Substantia nigra (tissue), 51 donors: ENCODE measurements at places on chromosomes 3 and 15.

- DNase-seq = no peak
These were observed 10.2 kb upstream of the SLC6A6 start for GRCh38 chr3:14392231-14392630.

DNA sequence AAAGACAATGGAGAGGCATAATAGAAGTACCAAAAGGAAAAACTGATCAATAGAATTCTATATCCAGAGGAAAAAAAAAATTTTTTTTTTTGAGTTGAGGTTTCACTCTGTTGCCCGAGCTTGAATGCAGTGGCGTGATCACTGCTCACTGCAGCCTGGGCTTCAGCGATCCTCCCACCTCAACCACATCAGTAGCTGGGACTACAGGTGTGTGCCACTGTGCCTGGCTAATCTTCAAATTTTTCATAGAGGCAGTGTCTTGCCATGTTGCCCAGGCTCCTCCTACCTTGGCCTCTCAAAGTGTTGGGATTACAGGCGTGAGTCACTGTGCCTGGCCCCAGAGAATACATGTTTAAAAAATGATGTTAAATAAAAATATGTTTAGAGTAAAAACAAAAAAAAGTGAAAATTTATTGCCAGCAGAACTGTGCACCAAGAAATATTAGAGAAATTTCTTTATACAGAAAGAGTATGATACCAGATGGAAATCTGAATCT is 154.3 kb upstream of the ZBTB20 start:
- DNase-seq = no peak

DNA sequence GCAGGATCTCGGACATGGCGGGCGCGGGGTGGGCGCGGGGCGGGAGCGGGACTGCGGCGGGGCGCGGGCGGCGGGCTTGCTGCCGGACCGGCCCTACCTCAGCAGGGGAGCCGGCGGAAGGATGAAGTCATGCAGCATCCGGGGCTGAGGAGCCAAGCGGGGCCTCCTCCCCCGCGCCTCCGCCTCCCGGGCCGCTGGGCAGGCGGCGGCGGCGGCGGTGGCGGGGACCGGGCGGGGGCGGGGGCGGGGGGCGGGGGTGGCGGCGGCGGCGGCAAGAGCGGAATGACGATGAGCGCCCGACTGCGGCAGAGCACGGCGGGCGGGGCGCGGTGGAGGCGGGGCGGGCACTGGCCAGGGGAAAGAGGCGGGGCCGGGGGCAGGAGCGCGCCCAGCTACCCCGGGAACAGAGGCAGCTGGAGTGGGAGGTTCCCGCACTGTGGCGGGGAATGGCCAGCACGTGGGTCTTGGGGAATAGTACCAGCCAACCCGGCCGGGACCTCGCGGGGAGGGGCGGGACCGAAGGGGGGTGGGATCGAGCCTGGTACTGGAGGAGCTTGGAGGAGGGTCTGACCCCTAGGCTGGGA is at the start of gene CAMK2N2:
TSS of gene CAMK2N2 (minus strand) at position 284 of the 584 bp plus-strand sequence. CDS start at position 16, 268 bp downstream.
- DNase-seq = peak; percentile 41

- no peak for DNase-seq
These were observed 165.3 kb downstream of the CHSY1 start for GRCh38 chr15:101086394-101087171.

- DNase-seq = no peak
These were observed 96.7 kb downstream of the SMARCC1 start for GRCh38 chr3:47685037-47685436.

GRCh38 chr3:194494951-194495374 is 8.2 kb upstream of the ATP13A3 start:
- no peak for DNase-seq

DNA sequence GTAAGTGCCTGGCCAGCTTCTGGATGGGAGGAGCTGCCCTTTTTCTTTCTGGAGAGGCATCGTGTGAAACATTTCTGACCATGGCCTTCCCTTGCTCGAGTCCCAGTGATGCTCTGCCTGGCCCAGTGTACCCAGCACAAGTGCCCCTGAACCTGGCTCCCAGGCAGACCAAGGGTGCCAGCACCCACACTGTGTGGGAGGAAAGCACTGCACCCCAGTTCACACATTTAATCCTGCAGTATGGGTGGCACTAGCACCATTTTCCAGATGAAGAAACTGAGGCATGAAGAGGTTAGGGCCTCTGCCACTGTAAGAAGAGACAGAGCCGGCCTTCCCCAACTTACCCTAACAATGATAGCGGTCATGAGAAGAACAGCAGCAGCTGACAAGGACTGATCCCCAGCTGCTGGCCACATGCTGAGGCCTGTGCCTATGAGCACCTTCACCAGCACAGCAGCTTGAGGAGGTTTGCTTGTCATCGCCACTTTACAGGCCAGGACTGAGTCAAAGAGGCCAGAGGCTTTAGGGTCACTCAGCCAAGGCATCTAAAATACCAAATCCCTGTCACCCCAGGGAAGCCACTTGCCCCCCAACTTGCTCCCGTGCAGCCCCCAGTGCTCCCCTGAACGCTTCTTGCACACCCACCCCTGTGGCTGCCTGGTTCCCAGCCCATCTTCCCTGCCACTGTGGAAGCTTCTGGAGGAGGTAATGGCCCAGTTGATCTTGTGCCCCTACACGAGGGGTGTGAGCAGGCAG is 15.0 kb downstream of the PRR23E start:
- DNase-seq = no peak

- no peak for DNase-seq
These were observed 364.5 kb downstream of the MAGI1 start for GRCh38 chr3:65674226-65674625.

GRCh38 chr15:90072978-90073640 is 29.2 kb downstream of the IDH2 start:
- DNase-seq = no peak

GRCh38 chr15:68326711-68327354 is 49.3 kb downstream of the FEM1B start:
- DNase-seq = no peak

- DNase-seq = no peak
These were observed 218.3 kb upstream of the SOX2 start for GRCh38 chr3:181493423-181493822.

GRCh38 chr15:39565851-39566250 is 15.0 kb upstream of the THBS1 start:
- DNase-seq = no peak

GRCh38 chr3:146227486-146227885 is 23.4 kb downstream of the PLSCR4 start:
- no peak for DNase-seq

DNA sequence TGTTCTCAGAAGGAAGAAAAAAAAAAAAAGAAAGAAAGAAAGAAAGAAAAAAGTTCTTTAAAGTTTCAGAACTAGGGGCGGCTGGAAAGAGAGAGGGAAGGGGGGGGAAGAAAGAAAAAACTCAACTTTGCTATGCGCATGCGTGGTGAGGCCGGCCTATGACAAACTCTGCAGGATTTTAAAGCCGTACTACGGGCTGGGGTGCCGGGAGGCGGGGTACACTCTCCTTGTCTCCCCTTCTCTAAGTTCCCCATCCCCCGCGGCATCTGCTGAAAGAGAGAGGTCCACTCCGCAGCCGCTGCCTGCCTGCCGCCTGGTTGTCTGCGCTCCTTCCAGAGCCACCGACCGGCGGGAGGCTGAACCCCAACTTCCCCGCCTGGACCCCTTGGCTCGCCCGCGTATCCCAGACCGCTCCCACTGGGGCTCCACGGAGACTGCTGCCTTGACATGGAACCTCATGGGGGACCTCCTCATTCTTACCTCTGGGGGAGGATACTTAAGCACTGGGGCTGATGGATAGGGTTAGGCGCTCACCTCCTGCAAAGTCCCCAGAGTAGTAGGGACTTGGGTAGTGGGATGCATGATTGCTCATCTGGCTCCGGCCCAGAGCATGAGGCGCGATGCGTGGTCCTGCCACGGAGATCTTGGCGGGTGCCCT is 1.4 kb upstream of the WNT5A start:
- peak; percentile 62 for DNase-seq

GRCh38 chr3:5136919-5137429 is 14.9 kb downstream of the ARL8B start:
- no peak for DNase-seq

GRCh38 chr3:15703346-15703745 is 94.4 kb downstream of the ANKRD28 start:
- no peak for DNase-seq

DNA sequence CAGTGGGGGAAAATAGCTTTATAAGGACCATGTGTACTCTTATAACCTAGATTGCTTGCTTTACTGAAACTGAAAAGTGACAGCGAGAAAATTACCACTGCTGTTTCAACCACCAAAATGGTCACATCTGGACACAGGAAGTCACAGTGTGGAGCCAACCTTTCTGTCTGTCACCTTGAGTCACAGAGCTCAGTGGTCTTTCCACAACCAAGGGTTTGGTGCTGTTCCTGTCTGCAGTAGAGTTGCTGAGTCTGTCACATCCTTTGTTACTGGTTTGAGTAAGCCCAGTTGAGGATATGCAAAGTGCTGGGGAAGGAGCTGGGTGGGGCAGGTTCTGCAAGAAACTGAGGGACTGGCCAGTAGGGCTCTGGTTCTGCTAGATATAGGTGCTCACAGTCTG is 139.1 kb upstream of the EIF1B start:
- DNase-seq = no peak

DNA sequence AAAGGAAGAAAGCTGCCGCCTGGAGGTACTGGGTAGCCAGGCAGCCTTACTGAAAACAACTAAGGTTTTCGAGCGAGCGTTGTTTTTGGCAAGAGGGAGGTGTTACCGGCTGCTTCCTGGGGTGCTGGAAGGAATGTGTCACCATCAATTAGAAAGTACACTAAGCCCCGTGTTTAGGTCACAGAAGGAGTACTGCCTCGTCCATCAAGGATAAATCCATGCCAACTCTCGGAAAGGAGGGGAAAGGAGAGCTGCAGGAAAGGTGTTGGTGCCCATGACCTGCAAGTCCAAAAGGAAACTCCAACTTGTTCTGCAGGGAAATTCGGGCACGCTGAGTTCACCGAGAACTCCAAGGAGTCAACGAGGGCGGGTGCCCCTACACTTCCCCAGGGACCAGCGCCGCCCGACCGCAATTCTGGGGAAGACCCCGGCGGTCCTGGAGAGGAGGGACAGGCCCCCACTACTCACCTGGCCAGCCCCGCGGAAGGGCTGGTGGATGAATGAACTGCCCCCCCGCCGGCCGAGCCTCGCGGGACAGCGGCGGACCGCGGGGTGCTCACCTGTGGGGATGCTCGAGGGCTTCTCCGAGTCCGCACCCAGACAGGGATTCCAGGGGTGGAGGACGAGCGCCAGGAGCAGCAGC is 542 bp downstream of the PLOD2 start:
- peak; percentile 57 for DNase-seq

DNA sequence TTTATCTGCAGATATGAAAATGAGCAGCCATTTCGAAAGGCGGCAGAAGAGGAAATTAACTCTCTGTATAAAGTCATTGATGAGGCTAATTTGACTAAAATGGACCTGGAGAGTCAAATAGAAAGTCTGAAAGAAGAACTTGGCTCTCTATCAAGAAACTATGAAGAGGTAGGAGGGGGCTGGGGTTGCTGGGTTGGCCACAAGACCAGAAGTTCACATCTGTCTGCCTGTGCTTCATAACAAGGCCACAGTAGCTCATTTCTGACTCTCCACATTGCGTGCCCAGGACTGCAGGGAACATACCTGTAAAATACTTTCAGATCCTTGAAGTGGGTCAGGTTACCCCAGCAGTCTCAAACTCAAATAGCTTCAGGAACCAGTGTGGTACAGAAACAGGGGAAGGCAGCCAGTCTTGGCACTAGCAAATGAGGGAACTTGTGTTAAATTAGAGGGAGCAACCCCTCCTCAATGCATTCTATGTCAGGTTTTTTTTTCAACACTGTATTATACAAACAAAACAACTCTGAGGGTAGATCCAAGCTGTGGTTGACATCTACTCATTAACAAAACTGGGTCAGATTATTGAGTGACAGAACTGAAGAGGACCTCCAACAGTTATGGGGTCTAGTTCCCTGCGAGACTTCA is 48.7 kb downstream of the BFSP2 start:
- no peak for DNase-seq

- no peak for DNase-seq
These were observed 562.8 kb downstream of the NR2F2 start for GRCh38 chr15:96893159-96893906.

DNA sequence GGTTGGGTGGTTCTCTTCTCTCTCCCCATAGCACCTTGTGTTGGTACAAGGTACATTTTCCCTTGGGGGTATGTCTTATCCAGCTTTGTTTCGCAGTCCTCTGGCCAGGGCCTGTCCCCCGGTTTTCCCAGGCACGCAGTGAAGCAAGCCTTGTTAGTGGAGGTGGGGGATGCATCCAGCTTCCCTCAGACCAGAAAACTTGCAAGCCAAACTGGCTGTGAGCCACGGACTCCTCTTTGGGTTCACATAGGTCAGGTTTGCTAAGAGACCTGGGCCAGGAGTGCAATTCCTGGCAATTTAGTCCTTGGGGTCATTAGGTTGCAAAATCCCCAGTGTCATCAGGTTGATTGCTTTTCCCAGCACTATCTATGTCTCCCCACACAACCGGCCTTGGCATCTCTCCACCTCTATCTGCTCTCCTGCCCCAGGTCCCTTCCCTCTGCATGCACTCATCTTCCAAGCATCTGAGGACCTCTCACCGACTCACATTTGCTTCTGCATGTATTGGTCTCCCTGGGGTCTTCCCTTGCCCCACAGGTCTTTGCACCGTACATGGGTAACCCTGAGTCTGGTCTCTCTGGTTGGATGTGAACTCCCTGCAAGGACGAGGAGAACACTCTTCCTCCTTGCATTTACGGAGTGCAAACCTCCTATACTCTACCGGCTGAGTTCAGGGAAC is 34.2 kb downstream of the BCL2L10 start:
- DNase-seq = no peak

- no peak for DNase-seq
These were observed 260.9 kb upstream of the HES1 start for GRCh38 chr3:193874997-193875593.

DNA sequence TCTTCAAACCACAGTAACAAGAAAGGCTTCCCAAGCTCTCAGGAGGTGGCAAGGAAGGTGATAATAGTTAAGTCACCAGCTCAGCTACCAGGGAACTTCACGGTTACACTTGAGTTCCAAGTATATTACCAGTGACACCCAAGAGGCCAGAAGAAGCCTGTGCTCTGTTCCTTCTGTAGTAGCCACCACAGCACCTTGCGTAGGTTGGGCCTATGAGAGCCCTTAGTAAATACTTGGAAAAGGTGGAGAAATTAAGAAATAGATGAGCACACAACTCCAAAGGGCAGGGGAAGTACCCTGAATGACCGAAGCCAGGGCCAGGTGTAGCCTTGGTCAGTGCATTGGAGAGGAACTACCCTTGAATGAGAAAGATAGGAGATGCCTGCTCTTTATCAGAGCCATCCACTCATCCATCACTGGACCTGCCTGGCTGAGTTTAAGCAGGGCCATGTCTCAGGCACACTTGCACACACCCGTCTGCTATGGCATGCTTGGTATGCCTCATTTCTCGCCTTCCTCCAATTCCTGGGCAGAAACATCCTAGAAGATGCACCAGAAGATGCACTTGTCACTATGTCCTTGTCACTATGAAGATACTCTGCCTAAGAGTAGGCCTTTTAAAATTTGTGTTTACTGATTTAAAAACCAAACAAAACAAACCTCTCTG is 32.6 kb upstream of the NDUFB4 start:
- DNase-seq = no peak

DNA sequence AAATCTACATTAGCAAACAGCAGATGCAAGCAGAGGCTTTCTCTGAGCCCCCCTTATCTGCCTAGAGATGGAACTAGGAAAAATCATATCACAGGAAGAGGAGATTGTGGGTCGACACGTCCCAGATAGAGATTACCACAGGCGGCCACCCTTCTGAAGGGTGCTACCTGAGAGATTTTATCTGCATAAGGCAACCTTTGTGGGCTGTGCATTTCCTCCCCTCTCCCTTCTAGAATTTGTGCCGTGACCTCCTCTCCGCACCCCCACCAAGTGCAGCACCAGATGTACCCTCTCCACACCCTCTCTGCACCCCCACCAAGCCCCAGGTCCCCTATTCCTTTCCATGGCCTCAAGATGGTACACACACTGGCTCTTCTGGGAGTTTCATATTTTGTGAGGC is 27.4 kb downstream of the METTL6 start:
- DNase-seq = no peak
